ENCODE measurements at places on chromosomes 7 and 10.

DNA sequence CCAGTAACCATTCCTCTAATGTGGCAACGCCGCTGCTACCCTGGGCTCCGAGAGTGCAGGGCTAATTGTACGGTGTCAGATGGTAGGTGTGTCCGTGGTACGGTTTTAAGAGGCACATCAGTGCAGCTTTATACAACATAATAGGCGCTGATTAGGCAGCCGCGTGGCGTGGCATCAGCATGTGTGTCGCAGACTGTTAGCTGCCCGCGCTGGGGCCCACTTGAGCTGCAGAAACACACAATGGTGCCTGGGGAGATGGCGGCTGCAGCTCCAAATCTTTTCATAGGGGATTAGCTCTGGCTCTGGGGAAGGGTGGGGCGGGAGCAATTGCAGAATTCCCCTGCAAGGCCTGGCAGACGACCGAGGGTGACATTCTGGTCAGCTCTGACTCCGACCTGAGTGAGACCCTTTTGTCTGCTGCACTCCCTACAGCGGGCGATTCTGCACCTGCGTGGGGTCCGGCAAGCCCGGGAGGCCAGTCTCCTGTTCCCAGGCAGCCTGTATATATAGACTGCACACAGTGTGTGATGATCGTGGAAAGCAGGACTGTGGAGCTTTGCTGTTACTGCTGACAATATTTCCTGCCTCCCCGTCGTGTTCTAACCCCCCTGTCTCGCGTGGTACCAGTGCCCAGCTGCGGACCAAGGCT lies 722.7 kb upstream of the CELF2 start:
- no peak for DNase-seq

GRCh38 chr10:103184615-103185014 lies 8.5 kb downstream of the NT5C2 start:
- DNase-seq = no peak

GRCh38 chr7:23787272-23787671 lies 77.3 kb downstream of the STK31 start:
- no peak for DNase-seq

GRCh38 chr10:80203835-80204676 lies 1.3 kb downstream of the ANXA11 start:
- DNase-seq = no peak

DNA sequence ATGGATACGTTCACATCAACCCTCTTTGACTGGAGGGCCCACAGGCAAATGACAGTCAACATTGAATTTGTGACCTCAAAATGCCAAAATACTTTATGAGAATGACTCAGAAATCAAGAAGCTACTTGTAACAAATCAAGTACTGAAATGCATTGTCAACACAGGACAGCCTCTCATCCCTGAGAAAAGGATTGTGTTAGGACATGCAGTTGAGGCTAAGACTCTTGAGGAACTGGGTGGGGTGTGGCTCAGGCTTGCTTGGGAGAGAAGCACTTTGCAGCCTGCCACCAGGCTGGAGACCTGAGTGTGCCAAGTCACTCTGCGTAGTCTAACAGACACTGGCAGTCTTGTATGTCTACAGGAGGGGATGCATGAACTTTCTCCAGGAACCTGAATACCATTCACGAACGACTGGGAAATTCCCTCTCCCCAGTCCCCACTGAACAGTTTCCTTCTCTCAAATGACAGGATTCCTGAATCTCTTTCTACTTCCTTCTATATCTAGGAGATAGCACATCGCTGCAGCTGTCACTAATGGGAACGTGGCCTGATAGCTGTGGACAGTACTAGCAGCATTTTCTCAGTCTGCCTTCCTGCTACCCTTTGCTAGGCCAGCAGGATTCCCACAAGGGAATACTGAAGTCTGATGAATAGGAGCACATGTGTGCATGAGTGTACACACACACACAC lies 3.3 kb upstream of the SMO start:
- DNase-seq = no peak

DNA sequence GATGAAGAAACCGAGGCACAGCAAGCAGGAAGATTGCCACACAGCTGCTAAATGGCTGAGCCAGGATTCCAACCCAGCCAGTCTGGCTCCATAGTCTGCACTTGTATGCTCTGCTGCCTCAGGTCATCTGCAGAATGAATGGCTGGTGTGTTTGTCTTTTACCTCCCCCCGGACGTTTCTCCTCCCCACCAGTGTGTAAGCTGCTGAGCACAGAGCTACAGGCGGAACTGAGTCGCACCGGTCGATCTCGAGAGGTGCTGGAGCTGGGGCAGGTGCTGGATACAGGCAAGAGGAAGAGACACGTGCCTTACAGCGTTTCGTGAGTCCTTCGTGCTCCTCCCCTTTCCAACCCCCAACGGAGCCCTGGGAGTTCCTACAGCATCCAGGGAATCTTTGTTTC lies 2.6 kb downstream of the CNPY4 start:
- no peak for DNase-seq

Data from fibroblast of skin of left quadriceps (primary cell).